Foreskin fibroblast (primary cell): ENCODE measurements at places on chromosomes 16 and 17.

GRCh38 chr16:75733305-75734211, 7.3 kb upstream of the CPHXL start:
- DNase-seq: peak; percentile 41

DNA sequence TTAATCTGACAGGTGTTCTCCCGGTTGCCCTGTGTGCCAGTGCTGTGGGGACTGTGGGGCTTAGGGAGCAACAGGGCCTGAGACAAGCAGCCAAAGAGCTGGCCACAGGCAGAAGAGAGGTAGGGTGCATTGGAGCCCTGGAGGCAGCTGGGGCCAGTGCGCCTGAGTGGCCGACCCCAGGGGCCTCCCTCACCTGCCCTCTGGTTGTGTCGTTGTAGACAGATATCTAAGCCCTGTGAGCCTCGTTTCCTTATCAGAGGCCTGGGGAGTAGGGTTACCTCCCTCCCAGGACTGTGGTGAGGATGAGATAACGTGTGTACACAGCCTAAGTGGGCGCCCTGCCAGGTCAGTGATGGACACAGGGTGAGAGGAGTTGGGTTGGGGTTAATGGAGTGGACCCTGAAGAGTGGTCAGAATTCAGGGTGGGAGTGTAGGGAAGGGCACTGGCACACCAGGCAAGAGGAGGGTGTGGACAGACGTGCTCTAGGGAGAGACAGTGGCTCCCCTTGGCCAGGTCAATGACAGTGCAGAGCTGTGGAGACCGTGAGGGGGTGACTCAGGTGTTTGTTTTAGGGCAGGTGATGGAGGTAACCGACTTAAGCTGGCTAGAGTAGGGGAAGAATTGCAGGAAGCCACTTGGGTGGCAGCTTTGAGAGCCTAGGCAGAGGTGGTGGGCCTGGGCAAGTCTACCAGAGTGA, 3.4 kb downstream of the NARF start:
- DNase-seq: no peak

- no peak for DNase-seq
These were observed 60.8 kb downstream of the PARN start for GRCh38 chr16:14569213-14569612.

DNA sequence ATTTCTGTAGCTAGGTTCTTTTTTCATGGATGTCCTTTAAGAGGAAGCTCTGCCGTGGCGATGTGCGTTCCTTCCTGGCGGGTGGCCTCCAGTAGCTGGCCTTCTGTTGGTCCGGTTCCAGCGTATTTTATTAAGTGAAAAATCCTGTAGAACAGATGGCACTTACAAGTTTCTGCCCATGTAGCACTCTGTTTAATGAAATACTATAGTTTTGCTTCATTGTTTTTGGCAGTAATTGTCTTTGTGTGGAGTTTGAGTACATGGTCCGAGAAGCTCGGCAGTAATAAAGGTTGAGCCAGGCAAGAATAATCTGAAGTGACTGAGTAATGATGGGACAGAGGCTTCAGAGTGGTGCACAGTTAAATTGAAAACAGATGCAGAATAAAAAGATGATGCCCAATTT, 20.4 kb downstream of the USP10 start:
- peak; percentile 67 for DNase-seq

DNA sequence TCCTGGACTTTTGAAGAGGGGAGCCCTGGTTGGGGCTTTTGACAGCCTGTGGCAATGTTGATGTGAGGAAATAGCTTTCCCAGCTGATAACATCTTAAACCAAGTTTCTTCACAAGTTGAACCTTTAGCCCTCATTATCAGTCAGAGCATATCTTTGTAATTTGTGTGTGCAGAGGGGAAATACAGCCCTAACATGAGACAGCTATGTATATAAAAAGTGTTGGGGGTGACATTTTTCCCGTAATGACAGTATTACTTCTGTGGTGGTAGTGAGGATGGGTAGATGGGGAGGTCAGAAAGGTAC, 221.1 kb downstream of the FTO start:
- no peak for DNase-seq

- DNase-seq: no peak
These were observed 1.1 kb downstream of the IL17C start for GRCh38 chr16:88639231-88640038.

DNA sequence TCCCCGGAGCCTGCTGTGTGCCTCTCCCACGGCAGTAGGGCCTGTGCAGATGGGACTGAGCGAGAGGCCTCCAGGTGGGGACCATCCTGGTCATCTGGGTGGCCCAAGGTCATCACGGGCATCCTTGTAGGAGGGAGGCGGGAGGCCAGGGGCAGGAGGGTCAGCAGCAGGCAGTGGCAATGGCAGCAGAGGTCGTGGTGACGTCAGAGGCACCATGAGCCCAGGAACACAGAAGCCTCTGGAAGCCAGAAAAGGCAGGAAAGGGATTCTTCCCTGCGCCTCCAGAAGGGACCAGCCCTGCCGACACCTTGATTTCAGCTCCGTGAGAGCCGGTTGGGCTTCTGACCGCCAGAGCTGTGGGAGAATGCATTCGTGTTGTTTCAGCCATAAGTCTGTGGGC, 190.3 kb downstream of the BANP start:
- DNase-seq: no peak
